ENCODE measurements at places on chromosomes 1 and 21. TPM values are rescaled to one million over a fixed set of nuclear protein-coding genes. Genes with fewer than 3 reads are reported as not detected.

Gene NBPF4
- not detected for polyA plus RNA-seq

Gene PKP1
- 0.04 TPM for polyA plus RNA-seq

Gene OR2L3
- polyA plus RNA-seq: not detected

Gene CFHR5
- polyA plus RNA-seq: not detected

Gene PGBD2
- 6.6 TPM for polyA plus RNA-seq

Gene TRIM46
- 1.9 TPM for polyA plus RNA-seq

Gene ZBTB8A
- 3.0 TPM for polyA plus RNA-seq

Gene CDA
- polyA plus RNA-seq: 2.1 TPM

Gene RIPPLY3
- 1.0 TPM for polyA plus RNA-seq

Gene SPRR5
- not detected for polyA plus RNA-seq

Gene SMIM1
- polyA plus RNA-seq: 118 TPM

Gene ANXA9
- polyA plus RNA-seq: 8.8 TPM

Gene UAP1
- 57.4 TPM for polyA plus RNA-seq

Gene SERPINC1
- 53.5 TPM for polyA plus RNA-seq

Gene CAMK2N1
- polyA plus RNA-seq: 45.5 TPM

Gene FOXD2
- 1.4 TPM for polyA plus RNA-seq

Gene KRTAP7-1
- polyA plus RNA-seq: not detected

Gene KRTAP10-4
- polyA plus RNA-seq: not detected

Gene AMY1B
- polyA plus RNA-seq: not detected

Gene CRB1
- polyA plus RNA-seq: not detected

Gene RHEX
- 0.51 TPM for polyA plus RNA-seq

Gene UBE2J2
- polyA plus RNA-seq: 66.7 TPM

Gene COL16A1
- polyA plus RNA-seq: 90.2 TPM

Gene AIRE
- polyA plus RNA-seq: 0.32 TPM

Gene MYOC
- polyA plus RNA-seq: not detected

Gene ACKR1
- polyA plus RNA-seq: not detected

Gene RIIAD1
- 2.3 TPM for polyA plus RNA-seq

Gene EPB41
- polyA plus RNA-seq: 20.5 TPM
